Hematopoietic multipotent progenitor cell treated with erythropoietin and hydrocortisone succinate and interleukin-3 and kit ligand, for 8 days (in vitro differentiated cells): ENCODE measurements at places on chromosomes 7 and 10.
A peak's percentile ranks its signal among the peaks of the same experiment; 100 is the strongest.

DNA sequence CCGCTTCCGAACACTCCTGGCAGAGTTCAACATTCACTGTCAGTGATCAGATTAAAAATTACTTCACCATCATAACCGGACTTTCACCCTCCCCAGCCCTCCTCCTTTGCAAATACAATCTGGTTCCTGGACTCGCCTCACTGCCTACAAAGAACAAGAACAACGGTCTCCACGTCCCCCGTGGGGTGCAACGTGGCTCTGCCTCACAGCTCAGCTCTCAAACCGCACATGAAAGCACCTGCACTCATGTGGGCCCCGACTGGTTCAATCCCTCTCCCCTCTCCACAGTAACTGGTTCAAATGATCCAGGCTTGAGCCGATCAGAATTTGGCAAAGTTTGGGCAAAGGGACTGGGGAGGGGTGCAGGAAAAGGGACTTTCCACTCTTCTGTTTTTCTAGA is 21.0 kb downstream of the ASB13 start:
- DNase-seq = no peak

DNA sequence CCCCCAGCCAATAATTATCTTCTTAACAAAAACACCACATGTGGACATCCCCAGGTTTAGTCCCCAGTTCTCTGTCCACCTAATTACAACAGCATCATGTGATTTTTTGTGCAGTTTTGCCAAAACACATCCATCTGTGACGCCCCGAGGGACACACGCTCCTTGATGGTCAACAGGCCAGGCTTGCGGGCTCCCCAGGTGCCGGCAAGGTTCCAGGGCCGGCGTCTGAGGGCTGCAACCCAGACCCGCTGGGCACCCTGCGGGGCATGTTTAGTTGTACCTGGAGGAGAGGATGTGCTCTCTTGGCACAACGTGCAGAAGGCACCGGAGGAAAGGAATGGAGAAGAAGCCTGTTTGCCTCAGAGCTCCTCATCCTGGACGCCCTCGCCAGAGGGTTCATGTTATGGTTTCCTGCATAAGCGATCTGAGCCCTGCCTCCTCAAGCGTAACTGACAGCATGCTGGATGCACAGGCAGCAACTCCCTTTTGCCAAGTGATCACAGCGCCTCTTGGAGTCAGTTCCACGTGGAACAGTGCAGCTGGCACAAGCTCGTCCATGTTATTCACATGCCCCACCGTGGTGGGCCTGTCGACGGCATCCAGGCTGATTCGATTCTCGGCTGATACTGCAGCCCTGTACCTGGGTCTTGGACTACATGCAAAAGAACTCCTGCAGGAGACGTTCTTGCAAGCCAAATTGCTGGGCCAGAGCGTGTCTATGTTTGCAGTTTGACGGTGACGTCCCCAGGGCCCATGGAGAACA is 41.6 kb downstream of the JAKMIP3 start:
- DNase-seq = no peak

DNA sequence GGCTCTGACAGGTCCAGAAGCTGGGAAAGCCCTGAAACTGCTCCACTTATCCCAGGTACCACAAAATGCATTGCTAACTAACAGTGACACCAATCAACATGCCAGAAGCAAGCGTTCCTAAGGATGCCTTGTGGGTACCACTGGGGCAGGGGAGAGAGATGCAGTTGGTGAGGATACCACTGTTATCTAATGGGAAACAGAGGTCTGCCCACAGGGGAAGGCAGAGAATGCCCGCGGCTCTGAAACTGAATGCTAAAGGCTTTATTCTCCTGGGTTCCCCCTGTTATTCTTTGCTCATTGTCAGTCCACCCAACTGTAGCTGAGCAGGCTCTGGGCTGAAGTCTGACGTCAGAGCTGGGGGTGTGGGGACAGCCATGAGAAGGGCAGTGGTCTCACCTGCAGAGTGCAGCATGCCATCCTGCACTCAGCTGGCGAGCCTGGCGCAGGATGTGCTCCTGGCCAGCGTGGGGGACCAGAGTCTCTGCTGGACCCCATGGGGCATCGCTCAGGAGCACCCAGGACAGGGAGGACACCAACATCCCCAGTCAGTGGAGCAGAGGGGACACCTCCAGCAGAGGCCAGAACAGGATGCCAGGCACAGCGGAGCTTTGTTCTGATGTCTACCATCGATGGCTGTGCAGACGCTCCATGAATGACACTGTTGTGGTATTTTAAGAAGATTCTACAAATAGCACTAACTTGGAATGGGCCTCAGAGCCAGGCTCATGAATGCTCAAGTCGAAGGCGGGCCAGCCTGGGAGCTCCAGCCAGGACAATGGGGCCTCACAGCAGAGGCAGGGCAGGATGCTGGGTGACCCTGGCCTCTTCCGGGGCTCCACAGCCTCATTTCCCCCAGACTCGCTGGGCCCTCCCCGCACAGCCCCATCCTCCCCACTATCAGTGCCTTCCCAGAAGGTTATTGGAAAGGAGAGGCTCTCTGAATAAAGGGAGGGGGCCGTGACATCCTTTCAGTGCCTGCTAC is 95.8 kb downstream of the ARHGAP22 start:
- no peak for DNase-seq

DNA sequence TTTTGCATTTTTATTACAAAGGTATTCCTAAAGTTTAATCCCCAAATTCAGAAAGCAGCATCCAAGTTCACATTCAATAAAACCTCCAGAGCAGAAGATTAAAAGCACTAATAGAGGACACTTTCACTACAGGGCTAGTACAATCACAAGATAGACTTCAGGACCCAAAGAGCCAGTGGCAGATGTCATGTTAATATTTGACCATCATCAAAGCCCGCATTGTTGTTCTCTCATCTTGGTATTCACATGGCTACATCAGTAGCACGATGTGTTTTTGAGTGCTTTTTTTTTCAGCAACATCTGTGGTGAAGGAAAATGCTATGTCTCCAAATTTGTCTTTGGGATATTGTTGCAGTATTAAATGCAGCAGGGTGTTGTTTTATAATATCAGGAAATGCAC is 134.3 kb downstream of the ARL4A start:
- no peak for DNase-seq

DNA sequence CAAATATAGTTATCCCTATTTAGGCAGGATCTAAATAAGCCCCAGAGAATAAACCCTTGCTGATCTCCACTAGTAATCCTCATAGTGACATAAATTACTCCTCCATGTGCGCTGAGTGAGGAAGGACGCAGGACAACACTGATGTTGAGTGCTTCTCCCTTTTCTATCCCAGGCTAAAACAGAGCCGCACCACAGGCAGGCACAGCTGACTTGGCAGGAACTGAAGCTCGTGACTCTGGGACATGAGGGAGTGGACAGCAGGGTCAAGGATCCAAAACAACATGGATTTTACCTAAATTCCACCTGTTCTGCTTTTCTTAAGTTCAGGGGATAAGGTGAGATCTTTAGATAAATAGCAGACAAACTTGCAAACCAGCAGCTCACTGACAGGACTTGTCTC is 46.0 kb downstream of the VOPP1 start:
- no peak for DNase-seq

- DNase-seq = peak; percentile 42
Measured at GRCh38 chr7:130441408-130441869, 623 bp upstream of the CEP41 start.

DNA sequence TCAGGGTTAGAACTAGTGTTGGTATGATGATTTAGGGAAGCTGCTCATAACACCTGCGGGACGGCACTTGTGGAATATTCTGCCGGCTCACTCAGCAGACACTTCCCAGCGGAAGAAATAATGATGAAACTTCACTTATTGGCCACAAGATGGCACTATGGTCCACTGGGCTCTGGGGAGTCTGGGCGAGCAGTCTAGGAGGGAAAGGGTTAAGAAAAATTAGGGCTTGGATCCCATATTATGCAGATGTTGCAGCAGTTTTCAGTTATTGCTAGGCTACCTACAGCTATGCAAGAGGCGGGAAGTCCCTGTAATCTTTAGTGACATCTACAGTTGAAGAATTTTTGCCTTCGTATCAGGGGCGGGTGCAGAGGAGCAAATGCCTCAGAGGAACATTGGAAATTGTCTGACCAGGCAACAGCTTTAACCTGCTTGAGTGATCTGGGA is 238.7 kb upstream of the PRSS58 start:
- peak; percentile 82 for DNase-seq

GRCh38 chr10:64503429-64503828 is 982.2 kb downstream of the REEP3 start:
- DNase-seq = no peak

DNA sequence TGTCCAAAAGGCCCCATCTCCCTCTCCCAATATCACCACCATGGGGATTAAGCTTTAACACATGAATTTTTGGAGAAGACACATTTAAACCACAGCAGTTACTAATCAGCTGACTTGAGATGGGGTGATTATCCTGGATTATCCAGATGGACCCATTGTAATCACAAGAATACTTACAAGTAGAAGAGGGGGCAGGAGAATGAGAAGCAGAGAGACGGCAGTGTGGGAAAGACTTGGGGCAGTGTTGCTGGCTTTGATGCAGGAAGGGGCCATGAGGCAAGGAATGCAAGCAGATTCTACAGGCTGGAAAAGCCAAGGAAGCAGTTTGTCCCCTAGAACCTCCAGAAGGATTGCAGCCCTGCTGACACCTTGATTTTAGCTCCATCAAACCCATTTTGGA is 30.7 kb upstream of the INMT start:
- no peak for DNase-seq

DNA sequence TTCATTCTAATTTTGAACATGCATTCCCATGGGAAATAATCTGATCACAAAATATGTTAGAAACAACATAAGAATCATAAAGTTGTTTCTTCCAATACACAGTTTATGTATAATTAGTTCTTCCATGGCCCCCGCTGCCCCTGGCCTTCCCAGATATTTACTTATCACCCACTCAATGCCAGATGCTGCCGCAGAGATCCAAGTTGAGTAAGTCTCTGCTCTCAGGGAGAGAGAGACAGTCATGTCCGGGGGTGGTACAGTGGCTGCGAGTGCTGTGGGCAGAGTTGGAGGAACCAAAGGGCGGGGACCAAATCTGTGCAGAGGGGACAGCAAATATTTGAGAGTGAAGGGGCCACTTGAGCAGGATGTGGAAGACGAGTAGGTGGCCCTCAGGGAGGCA is 37.1 kb downstream of the COL26A1 start:
- no peak for DNase-seq

GRCh38 chr10:84269162-84269561 is 24.3 kb downstream of the RGR start:
- DNase-seq = no peak

- DNase-seq = no peak
Measured at GRCh38 chr10:87685832-87686574, 26.3 kb downstream of the PAPSS2 start.

GRCh38 chr7:76409537-76409936 is at the start of gene SSC4D:
TSS of gene SSC4D (minus strand) at chr7:76409697. CDS start at chr7:76404439, 5,258 bp downstream.
- DNase-seq = no peak

GRCh38 chr7:90669492-90669891 is 73.4 kb downstream of the CDK14 start:
- no peak for DNase-seq

GRCh38 chr7:96401200-96401599 is 79.3 kb upstream of the SLC25A13 start:
- DNase-seq = no peak

DNA sequence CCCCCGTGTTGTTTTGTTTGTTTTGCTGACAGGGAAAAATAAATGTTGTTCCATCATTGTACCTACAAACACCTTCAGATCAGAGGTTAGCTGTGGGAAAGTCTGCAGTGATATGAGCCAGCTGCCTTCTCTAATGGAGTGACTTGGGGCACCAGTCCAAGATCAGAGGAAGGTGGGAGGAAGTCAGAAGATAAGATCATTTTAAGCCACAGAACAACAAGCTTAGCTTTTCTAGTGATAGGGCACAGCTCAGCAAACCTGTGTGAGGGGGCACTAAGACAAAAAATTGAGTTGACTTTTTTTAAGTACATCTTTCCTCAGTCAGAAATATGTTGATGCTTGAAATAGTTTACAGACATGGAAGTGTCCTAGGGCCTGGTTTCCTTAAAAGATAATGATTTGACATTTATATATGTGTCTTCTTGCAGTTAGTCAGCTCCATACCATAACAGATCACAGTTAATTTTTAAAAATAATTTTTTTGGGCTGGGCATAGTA is 240.3 kb upstream of the KAT6B start:
- no peak for DNase-seq

DNA sequence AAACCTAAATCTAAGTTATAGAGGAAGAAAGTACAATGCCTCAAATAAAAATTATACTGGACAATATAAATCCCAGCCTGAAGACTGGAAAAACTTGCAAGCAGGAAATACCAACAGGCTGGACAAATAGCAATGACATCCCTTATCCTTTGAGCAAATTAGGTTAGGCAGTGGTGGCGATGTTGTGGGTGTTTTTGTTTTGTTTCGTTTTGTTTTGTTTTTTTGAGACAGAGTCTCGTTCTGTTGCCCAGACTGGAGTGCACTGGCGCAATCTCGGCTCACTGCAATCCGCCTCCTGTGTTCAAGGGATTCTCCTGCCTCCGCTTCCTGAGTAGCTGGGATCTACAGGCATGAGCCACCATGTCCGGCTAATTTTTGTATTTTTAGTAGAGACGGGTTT is 57.3 kb upstream of the TES start:
- DNase-seq = no peak

- no peak for DNase-seq
Measured at GRCh38 chr7:98186452-98187137, 24.6 kb upstream of the BHLHA15 start.

GRCh38 chr7:95859429-95859828 is 87.1 kb downstream of the DYNC1I1 start:
- DNase-seq = no peak

GRCh38 chr10:29469481-29470354 is 165.1 kb downstream of the SVIL start:
- DNase-seq = no peak

- DNase-seq = no peak
Measured at GRCh38 chr10:63012623-63013022, 120.5 kb upstream of the NRBF2 start.

GRCh38 chr10:87976101-87976743 is 112.8 kb downstream of the PTEN start:
- DNase-seq = no peak

GRCh38 chr7:143422033-143422432 is 13.4 kb upstream of the EPHA1 start:
- DNase-seq = no peak

- DNase-seq = no peak
Measured at GRCh38 chr10:5655121-5655520, 11.3 kb downstream of the ASB13 start.

DNA sequence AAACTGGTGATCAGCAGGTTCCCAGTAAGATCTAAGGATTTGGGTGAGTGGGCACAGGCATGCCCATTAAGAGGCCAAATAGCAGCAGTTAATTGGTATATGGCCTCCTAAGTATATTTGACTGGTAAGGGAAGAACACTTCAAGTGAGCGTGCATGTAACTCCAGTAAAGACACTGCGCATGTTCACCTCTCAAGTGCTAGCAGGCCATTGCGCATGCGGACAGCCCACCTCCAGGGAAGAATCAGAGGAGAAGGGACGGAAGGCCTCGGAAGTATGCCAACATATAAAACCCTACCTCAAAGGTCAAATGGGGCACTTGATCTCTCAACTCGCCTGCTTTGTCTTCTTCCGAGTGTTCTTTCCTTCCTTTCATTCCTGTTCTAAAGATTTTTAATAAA is 118.0 kb downstream of the ARL5B start:
- DNase-seq = no peak

- peak; percentile 76 for DNase-seq
Measured at GRCh38 chr10:114876602-114877300, 55.2 kb downstream of the FHIP2A start.

- DNase-seq = peak; percentile 91
Measured at GRCh38 chr7:22854158-22855048, 31.8 kb upstream of the TOMM7 start.
